ENCODE measurements at places on chromosomes 4 and X.
A peak's percentile ranks its signal among the peaks of the same experiment; 100 is the strongest.

GRCh38 chrX:134692990-134693389 is 34.7 kb upstream of the PLAC1 start:
- no peak overlapping the region for H3K27ac ChIP-seq
- H3K27me3 ChIP-seq = no peaks in the 10 kb centered on the region
- no peak overlapping the region for H3K4me3 ChIP-seq
- DNase-seq = no peak
- H3K4me1 ChIP-seq = no peaks in the 10 kb centered on the region

- no peak overlapping the region for H3K4me3 ChIP-seq
- no peak for DNase-seq
- H3K36me3 ChIP-seq = no peaks in the 10 kb centered on the region
- no peaks in the 10 kb centered on the region for H3K27me3 ChIP-seq
These were observed 10.8 kb downstream of the FTHL17 start for GRCh38 chrX:31061091-31061490.

GRCh38 chr4:16524911-16525554 is 298.8 kb upstream of the TAPT1 start:
- H3K4me3 ChIP-seq = no peak overlapping the region
- no peaks in the 10 kb centered on the region for H3K36me3 ChIP-seq
- H3K4me1 ChIP-seq = no peaks in the 10 kb centered on the region
- no peak overlapping the region for H3K27ac ChIP-seq
- no peak for DNase-seq

GRCh38 chr4:77856152-77856551 is 6.5 kb upstream of the MRPL1 start:
- H3K27ac ChIP-seq = no peak overlapping the region
- H3K4me1 ChIP-seq = peaks cover 1% of the 10 kb centered on the region
- H3K36me3 ChIP-seq = no peaks in the 10 kb centered on the region
- no peak for DNase-seq

- H3K36me3 ChIP-seq = no peaks in the 10 kb centered on the region
- peak; percentile 15 for DNase-seq
- H3K4me3 ChIP-seq = no peak overlapping the region
- no peaks in the 10 kb centered on the region for H3K4me1 ChIP-seq
These were observed 11.3 kb upstream of the ANOS1 start for GRCh38 chrX:8743126-8743732.

- DNase-seq = no peak
- H3K27me3 ChIP-seq = no peaks in the 10 kb centered on the region
- peaks cover 4% of the 10 kb centered on the region for H3K4me1 ChIP-seq
- no peak overlapping the region for H3K4me3 ChIP-seq
- no peak overlapping the region for H3K27ac ChIP-seq
These were observed 77.0 kb downstream of the FBXW7 start for GRCh38 chr4:152458801-152459302.

- H3K4me1 ChIP-seq = no peaks in the 10 kb centered on the region
These were observed 168.2 kb downstream of the DCTD start for GRCh38 chr4:182748949-182749348.

- no peaks in the 10 kb centered on the region for H3K4me1 ChIP-seq
- H3K27me3 ChIP-seq = no peaks in the 10 kb centered on the region
- DNase-seq = no peak
- H3K4me3 ChIP-seq = no peak overlapping the region
- no peak overlapping the region for H3K27ac ChIP-seq
- no peaks in the 10 kb centered on the region for H3K36me3 ChIP-seq
These were observed 41.4 kb downstream of the ABHD18 start for GRCh38 chr4:128006592-128006991.

DNA sequence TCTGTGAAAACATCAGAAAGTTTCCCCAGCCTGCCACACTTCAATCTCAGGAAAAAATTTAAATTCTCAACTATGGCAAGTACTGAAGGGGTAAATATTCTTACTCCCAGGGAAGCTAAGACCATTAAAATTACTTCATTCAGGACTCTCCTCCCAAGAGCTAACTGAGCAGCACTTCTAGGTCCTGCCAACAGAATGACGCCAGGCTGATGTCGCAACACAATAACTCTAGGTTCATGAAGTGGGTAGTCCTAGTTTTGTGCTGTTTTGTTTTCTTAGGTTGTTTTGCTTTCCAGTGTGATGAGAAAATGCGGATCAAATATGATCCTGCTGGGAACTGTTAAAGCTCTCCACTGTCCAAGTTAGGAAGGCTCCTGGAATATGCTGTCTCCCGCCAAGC is 180.0 kb downstream of the NKX6-1 start:
- no peak for DNase-seq
- H3K4me1 ChIP-seq = no peaks in the 10 kb centered on the region
- no peaks in the 10 kb centered on the region for H3K36me3 ChIP-seq
- no peak overlapping the region for H3K4me3 ChIP-seq

DNA sequence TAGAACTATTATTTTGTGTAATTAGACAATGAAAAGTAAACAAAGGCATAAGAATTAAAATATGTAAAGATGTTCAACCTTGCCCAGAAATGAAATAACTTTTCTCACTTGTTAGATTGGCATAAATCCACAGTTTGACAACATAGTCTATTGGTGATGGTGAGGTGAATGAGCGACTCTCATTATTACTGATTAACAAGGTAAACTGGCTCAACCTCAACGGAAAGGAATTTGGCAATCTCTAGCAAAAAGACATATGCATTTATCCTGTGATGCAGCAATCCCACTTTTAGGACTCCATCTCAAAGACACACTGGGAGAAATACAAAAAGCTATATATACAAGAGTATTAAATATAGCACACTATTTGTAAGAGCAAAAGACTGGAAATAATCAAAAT is 22.3 kb downstream of the UBA6 start:
- no peaks in the 10 kb centered on the region for H3K36me3 ChIP-seq
- H3K4me3 ChIP-seq = no peak overlapping the region
- H3K27me3 ChIP-seq = no peaks in the 10 kb centered on the region
- no peak for DNase-seq
- H3K27ac ChIP-seq = no peak overlapping the region

DNA sequence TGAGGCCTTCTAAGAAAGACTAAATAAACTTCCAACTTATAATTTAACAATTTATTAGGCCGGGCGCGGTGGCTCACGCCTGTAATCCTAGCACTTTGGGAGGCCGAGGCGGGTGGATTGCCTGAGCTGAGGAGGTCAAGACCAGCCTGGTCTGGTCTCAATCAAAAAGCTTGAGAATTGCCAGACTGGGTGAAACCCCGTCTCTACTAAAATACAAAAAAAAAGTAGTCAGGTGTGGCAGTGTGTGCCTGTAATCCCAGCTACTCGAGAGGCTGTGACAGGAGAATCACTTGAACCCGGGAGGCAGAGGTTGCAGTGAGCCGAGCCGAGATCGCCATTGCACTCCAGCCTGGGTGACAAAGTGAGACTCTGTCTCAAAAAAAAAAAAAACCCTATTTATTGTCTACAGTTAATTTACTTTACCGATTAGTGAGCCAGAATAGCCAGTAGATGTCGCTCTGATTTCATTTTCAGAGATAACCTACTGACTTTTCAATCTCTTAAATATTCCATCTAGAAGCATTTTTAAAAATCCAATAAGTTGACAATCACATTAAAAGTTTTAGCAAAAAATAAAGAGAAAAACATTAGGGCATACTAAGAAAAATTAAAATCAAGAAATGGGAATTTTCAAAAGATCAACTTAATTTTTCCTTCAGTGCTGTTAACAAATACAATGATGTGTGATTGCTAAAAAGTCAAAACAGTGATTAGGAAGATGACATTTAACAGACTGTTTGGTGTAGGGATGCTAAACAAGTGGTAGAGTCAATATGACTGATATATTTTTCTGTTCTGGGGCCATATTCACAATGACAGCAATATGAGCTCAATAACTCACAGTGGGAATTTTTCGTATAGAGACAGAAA is 4.3 kb upstream of the SHROOM3 start:
- H3K4me1 ChIP-seq = no peaks in the 10 kb centered on the region
- no peaks in the 10 kb centered on the region for H3K36me3 ChIP-seq
- H3K4me3 ChIP-seq = no peak overlapping the region
- DNase-seq = no peak
- H3K27me3 ChIP-seq = no peaks in the 10 kb centered on the region

DNA sequence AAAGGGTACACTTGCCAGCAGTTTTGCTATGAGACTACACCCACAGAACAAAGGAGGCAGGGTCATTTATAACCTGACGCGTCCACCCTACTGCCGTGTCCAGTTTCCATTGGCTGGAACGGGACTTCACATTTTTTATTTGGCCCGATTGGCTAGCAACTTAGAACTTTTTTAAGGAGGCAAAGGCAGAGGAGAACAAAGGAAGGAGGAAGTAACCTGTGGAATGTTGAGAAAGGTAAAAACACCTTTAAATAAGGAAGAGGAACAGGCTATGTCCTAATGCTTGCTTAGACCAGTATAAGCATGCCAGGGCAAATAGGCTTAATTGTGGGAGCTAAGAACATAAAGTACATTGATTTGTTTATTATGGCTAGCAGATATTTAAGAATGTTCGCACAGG is 18.7 kb downstream of the KDM6A start:
- peaks cover 13% of the 10 kb centered on the region for H3K4me1 ChIP-seq
- no peak for DNase-seq
- H3K36me3 ChIP-seq = no peaks in the 10 kb centered on the region
- H3K27ac ChIP-seq = no peak overlapping the region
- H3K27me3 ChIP-seq = no peaks in the 10 kb centered on the region

GRCh38 chrX:46803140-46803539 is 33.7 kb upstream of the RP2 start:
- no peaks in the 10 kb centered on the region for H3K36me3 ChIP-seq
- DNase-seq = no peak
- H3K4me1 ChIP-seq = no peaks in the 10 kb centered on the region
- no peak overlapping the region for H3K4me3 ChIP-seq

DNA sequence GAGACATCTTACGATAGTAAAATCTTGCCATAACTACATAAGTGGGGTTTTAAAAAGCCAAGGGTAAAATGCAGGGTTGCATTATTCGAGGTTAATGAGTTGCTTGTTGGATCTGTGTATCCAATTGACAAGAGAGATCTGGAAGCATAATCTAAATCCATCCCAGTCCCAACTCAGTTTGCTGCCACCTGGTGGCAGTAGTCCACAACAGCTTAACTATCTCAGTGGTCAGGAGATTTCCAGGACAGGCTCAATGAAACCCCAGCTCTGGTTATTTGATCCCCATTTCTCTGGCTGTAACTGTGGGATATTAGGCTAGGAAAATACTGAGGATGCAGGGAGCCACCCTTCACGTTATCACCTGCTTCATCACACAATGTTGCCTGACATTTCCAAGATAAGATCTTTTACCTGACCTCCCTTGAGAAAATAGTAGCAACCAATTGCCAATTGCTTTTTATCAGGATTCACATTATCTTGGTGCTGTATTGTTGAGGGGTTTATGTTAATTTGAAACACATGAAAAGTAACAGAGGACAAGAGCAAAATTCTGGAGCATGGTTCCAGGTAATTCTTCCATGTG is 88.2 kb upstream of the TNIP3 start:
- no peaks in the 10 kb centered on the region for H3K27me3 ChIP-seq
- no peak overlapping the region for H3K4me3 ChIP-seq
- no peaks in the 10 kb centered on the region for H3K36me3 ChIP-seq
- DNase-seq = peak; percentile 61

GRCh38 chr4:119688446-119688845 is 59.8 kb upstream of the PDE5A start:
- H3K4me3 ChIP-seq = no peak overlapping the region
- H3K36me3 ChIP-seq = no peaks in the 10 kb centered on the region
- no peak for DNase-seq
- H3K27me3 ChIP-seq = no peaks in the 10 kb centered on the region
- H3K27ac ChIP-seq = no peak overlapping the region

DNA sequence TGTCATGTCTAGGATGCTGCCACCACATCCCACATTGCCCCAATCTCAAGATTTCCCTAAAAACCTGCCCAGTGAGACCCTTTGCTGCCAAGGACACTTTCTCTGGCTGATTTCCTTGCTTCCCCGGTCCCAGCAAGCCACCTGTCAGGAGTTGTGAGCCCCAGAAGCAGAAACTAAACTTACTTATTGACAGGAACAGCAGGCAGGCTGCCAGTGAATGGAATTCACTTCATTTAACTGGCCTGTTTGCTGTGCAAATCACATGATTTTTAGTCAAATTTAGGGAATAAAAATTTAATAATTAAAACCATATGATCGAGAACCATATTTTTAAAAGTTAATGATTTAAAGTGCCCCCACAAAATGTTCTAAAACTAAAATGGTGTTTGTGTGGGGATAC is 48.5 kb downstream of the MAMLD1 start:
- no peak overlapping the region for H3K4me3 ChIP-seq
- no peak overlapping the region for H3K27ac ChIP-seq
- no peaks in the 10 kb centered on the region for H3K36me3 ChIP-seq
- H3K27me3 ChIP-seq = no peaks in the 10 kb centered on the region
- no peaks in the 10 kb centered on the region for H3K4me1 ChIP-seq

DNA sequence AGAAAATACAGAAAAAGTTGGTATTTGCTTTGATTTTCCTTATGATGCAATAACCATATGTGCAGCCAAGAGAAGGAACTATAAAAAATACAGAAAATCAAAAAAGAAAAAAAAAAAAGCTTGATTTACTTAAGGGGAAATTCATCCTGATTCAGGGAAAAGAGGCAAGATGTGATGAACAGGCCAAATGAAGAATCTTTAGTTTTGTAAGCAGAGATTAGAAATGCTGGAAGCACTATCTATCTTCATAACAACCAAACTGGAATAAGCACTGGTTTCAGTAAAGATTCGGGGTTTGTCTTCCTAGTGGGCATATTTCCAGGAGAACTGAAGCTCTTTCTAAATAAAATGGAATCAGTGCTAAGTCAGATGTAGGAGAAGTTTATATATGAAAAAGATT is 82.9 kb upstream of the KCNIP4 start:
- no peaks in the 10 kb centered on the region for H3K36me3 ChIP-seq
- no peaks in the 10 kb centered on the region for H3K27me3 ChIP-seq
- DNase-seq = no peak
- no peak overlapping the region for H3K27ac ChIP-seq

- no peaks in the 10 kb centered on the region for H3K4me1 ChIP-seq
- H3K36me3 ChIP-seq = no peaks in the 10 kb centered on the region
- no peak overlapping the region for H3K27ac ChIP-seq
- H3K4me3 ChIP-seq = no peak overlapping the region
- H3K27me3 ChIP-seq = no peaks in the 10 kb centered on the region
- DNase-seq = no peak
These were observed 11.1 kb upstream of the LRAT start for GRCh38 chr4:154732669-154733068.

DNA sequence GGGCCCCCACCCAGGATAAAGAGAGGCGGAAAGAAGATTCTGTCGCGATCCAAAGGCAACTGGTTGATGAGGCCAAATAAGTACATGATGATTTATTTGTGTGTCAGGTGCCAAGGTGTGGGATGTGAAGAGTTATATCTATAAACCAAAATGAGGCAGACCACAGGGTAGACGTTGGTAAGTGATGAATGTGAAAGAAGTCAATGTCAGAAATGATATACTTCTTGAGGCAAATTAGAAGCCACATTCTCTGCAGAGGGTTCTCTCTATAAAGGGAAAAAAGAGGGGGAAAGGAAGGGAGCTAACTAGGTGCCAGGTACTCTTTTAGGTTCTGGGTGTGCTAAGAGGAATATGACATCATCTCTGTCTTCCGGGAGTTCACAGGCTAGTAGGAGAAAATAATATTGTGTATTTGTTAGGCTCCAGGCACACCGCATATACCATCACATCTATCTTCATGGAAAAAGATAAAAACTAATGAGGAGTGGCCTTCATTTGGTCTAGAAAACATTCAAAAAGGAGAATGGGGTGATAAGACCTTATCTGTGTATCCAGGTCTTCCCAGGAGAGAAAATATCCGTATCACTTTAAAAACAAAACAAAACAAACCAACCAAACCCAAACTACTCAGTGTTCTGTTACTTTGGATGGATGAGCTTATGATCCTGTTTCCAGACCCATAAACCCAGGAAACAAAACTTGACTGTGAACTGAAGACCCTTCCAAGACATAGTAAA is 4.8 kb upstream of the SH2D1A start:
- H3K27ac ChIP-seq = no peak overlapping the region
- no peaks in the 10 kb centered on the region for H3K36me3 ChIP-seq
- H3K27me3 ChIP-seq = no peaks in the 10 kb centered on the region
- DNase-seq = no peak

All from pancreas (tissue), 10 donors.